ENCODE measurements at places on chromosomes 12 and 14. TPM values are rescaled to one million over a fixed set of nuclear protein-coding genes. Genes with fewer than 3 reads are reported as not detected.

- peak; percentile 34 for DNase-seq
These were observed 27.7 kb downstream of the PPP1R13B start for GRCh38 chr14:103819503-103820307.

GRCh38 chr12:77007476-77007875, 57.9 kb downstream of the E2F7 start:
- no peak for DNase-seq

DNA sequence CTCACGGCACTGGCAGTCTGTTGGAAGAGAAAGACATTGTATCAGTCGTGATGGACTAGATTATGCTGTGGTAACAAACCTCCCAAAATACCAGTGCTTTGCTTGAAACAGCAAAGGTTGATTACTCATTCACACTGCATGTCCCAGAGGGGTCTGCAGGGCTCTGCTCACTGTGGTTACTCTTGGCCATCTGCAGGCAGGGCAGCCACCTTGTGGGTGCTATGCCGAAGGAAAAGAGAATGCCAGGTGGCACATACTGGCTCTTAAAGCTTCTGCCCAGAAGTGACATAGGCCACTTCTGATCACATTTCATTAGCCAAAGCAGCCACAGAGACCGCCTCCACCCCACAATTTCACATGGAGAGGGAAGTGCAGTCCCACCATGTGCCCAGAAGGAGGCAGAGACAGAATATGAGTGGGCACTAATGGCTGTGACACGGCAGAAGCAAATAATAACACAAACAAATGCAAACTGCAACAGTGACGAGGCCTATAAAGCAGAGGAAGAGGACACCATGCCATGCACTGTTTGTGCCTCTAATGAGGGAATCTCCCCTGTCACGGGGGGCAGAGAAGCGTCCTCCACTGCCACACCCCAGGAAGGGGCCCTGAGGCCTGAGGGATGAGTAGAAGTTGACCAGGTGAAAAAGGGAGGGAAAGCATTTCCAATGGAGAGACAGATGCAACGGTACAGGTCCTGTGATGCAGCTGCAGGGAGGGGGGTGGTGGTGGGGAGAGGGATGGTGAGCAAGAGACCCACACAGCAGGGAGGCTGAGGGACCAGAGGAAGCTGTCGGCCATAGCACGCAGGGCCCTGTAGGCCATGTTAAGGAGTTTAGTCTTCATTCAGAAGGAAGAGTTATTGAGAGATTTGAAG, 51.7 kb upstream of the KICS2 start:
- no peak for DNase-seq

DNA sequence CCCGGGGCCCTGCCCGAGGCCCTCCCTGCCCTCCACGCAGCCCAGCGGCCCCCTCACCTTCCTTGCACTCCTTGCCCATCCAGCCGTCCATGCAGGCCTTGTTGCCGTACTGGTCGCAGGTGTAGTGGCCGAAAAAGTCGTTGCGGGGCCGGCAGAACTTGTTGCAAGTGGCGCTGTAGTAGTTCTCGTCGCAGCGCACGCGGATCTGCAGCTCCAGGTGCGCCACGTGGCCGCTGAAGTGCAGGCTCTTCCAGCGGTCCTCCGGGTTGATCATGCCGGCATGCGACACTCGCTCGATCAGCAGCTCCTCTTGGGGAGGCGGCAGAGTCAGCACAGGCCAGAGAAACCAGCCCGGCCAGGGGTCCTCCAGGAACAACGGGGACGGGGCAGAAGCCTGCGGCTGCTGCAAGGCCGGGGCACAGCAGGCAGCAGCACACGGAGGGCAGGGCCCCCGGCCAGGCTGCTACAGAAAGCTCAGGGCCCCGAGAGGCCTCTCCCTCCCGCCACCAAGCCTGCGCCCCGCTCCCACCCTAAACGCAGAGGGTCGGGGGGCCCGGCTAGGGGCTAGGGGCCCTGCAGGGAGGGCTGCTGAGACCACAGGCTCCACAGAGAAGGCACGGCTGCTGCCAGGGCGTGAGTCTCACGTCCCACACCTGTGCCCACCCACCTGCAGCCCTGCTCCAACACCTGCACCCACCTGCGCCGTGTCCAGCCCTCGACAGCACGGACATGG, 12.7 kb downstream of the JAG2 start:
- peak; percentile 40 for DNase-seq

DNA sequence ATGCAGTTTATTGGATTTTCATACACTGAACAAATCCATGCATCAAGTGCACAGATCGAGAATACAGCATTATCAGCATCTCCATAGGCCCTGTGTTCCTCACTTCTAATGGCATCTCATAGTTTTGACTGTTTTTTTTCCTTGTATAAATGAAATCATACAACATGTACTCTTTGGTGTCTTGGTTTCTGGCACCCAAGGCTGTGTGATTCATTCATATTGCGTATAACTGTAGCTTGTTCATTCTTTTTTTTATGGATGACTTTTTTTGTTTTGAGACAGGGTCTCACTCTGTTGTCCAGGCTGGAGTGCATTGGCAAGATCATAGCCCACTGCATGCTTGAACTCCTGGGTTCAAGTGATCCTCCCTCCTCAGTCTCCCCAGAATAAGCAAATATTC, 14.3 kb downstream of the RASSF8 start:
- no peak for DNase-seq

GRCh38 chr12:11834931-11835330, 185.5 kb downstream of the ETV6 start:
- DNase-seq: no peak

- no peak for DNase-seq
These were observed at the start of gene MMP17 for GRCh38 chr12:131827961-131828534. Gene MMP17, plus strand, starts transcription at chr12:131828393. Its CDS starts 102 bp downstream, at chr12:131828495.

- DNase-seq: no peak
These were observed 79.1 kb downstream of the ZFP36L1 start for GRCh38 chr14:68713782-68714181.

GRCh38 chr14:22180045-22180444, 409.0 kb downstream of the DAD1 start:
- DNase-seq: no peak

DNA sequence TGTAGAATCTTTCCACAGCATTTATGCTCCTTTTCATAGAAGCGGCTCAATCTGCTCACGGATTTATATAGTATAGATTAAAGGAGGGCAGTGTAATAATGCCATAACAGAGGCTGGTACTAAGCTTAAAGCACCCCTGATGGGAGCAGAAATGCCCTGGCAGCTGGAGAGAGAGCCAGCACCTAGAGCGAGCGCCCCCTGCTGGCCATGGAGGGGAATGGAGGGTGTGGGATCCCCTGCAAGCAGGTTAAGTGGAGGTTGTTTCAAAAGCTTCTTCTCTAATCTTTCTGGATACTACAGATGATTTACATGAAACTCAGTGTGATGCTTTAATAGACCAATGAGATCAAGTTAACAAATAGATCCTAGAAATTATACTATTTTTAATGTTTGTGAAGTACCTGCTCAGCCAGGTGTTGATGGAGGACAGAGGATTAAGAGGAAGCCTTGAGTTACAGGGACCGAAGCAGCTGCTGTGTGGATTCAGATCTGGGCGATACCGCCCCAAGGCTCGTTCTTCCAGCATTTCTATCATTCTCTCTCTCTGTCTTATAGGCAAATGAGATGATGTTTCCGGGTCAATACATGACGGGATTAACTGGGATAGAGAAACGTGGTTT, 1519.3 kb upstream of the TMEM132C start:
- peak; percentile 61 for DNase-seq

- no peak for DNase-seq
These were observed 223.7 kb upstream of the RTL1 start for GRCh38 chr14:101127224-101127623.

DNA sequence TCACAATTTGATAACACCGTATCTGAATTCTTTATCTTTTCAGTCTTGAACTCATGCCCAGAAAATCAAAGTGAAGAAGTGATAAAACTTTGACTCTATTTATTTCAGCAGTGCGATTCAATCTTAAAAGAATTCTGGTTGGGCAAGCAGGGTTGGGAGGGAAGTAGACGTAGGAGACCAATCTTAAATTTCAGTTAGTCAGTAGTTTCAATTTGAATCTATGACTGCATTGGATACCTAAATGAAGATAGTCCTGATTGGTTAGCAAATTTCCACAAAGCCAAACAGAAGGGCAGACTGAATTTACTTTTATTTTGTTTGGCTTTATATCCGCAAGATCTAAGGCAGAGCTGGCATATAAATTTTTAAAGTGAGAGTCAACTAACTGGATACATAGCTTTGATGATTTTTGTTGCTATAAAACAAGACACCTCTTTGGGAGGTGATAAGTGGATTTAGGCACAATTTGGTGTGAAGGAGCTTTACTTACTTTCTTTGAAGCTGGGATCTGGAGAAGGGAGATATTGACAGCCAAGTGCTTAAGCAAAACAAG, 2.6 kb downstream of the ACSS3 start:
- DNase-seq: no peak

- DNase-seq: no peak
These were observed 6.9 kb upstream of the SLC7A7 start for GRCh38 chr14:22822016-22822570.

Gene RNASE2
- 4.0 TPM for total RNA-seq

DNA sequence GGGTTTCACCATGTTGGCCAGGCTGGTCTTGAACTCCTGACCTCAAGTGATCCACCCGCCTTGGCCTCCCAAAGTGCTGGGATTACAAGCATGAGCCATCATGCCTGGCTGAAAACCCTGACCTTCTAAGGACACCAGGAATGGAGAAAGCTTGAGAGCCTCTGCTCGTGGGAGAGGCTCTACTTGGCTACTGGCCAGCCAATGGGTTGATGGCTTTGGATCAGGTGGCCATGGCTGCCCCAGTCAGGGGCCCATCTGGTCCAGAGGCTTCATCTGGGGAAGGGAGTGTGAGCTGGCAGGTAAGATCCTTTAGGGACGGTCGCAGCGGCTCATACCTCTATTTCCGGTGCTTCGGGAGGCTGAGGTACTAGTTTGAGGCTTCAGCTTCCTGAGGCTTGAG, 42.5 kb upstream of the PPP1CC start:
- no peak for DNase-seq

- no peak for DNase-seq
These were observed 4.8 kb downstream of the ABHD4 start for GRCh38 chr14:22602862-22603261.

Gene A2ML1
- total RNA-seq: not detected

Gene TESPA1
- 1.7 TPM for total RNA-seq

Gene RNASE1
- 105 TPM for total RNA-seq

- no peak for DNase-seq
These were observed 515.9 kb upstream of the TBX3 start for GRCh38 chr12:115199831-115200230.

GRCh38 chr12:117538926-117539325, 177.5 kb upstream of the NOS1 start:
- no peak for DNase-seq

DNA sequence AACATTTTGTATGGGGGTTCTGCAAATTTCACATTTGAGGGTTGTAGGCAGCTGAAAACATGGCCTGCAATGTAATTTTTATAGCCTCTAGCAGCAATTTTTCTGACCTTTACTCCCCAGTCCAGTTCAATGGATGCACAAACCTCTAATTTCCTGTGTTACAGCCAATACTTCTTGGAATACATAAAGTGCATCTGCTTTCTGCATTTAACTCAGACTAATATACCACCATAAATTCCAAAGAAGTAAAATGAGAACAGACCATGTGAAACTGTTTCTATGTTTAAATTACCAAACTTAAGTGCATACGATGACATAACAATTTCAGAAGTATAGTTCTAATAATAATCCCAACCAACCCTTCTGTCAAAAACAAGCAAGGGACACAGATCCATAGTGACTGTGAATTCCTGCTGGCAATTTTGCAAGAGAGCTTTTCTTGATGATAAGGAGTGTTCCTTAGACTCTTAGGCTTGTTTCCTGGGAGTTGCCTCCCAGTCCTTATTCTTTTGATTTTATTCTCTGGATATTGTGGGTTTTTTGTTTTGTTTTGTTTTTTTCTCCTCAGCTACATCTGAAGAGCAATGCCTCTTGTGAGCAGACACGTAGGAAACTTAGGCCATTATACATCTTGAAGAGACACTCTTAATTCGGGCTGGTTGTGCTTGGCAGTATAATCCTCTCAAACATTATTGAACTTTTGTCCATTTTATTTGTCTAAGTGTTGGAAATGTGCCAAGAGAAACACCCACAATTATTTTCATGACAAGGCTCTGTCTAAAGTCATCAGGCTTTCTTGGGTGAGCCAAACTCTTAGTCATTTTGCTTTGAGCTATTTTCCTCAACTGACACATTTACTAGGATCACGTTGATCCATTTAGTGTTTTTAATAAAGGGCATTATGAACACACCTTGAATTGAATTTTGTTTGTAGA, 51.3 kb upstream of the RERGL start:
- no peak for DNase-seq

DNA sequence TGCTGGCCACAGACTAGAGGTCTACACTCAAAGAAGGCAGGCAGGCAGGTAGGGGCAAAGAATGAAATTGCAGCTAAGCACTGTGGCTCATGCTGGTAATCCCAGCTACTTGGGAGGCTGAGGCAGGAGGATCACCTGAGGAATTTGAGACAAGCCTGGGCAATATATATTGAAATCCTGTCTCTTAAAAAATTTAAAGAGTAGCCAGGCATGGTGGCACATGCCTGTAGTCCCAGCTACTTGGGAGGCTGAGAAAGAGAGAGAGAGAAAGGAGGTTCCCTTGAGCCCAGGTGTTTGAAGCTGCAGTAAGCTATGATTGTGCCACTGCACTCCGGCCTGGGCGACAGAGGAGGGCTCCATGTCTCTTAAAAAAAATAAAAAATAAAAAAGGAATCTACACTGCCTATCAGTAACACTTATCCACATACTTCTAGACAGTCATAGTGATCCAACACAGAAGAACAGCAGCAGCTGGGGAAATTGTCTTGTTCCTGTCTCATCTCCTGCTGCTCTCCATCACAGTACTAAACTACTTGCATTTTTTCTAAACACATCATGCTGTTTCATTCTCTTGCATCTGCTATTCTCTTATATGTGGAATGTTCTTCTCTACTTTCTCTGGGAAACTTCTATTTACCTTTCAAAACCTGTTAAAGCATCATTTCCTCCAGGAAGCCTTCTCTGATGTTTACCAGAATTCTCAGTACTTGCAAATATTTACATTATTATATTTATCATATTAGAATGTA, 57.2 kb downstream of the ATF7 start:
- no peak for DNase-seq

Gene SIX4
- total RNA-seq: 0.12 TPM

DNA sequence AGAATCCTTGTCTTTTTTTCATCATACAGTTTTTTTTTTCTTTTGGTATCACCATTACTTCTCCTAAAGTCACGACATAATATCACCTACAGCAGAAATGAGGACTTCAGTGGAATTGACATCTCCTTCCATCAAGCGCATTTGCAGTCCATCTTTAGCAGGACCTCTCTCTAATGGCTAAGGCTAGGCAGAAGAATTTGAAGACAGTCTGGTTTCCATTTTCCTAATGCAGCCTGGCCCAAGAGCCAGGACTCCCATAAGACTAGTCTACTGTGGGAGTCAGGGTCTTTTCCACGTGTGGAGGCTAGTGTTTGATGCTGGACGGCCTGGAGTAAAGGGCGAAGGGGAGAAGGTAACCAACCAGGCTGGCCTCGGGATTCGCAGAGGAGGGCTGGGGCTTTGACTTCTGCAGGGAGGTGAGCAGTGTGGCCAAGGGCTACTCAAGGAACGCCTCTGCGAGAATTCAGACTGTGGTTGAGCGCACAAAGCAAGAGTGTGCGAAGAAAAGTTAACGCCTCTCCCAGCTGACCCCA, 769 bp upstream of the ZNF740 start:
- peak; percentile 54 for DNase-seq

GRCh38 chr12:49672301-49673217, 34.6 kb downstream of the FMNL3 start:
- no peak for DNase-seq

- peak; percentile 30 for DNase-seq
These were observed 688 bp downstream of the ULK1 start for GRCh38 chr12:131894981-131895639.

- no peak for DNase-seq
These were observed 122.0 kb upstream of the ATXN7L3B start for GRCh38 chr12:74415633-74416032.

All from mucosa of descending colon (tissue), 3 donors.